Mucosa of gallbladder (tissue), 1 donor: ENCODE measurements at places on chromosomes 1 and 21. TPM values are rescaled to one million over a fixed set of nuclear protein-coding genes. Genes with fewer than 3 reads are reported as not detected.

TMEM59 gene
- 714 TPM for total RNA-seq

AP4B1 gene
- total RNA-seq = 21.5 TPM

S100A9 gene
- total RNA-seq = 19.1 TPM

PEX19 gene
- 75.7 TPM for total RNA-seq

TRNP1 gene
- total RNA-seq = 296 TPM

TSPAN2 gene
- 12.1 TPM for total RNA-seq

COL11A1 gene
- 0.14 TPM for total RNA-seq

NR1I3 gene
- total RNA-seq = not detected

IVL gene
- not detected for total RNA-seq

LCE3E gene
- total RNA-seq = not detected

DNA sequence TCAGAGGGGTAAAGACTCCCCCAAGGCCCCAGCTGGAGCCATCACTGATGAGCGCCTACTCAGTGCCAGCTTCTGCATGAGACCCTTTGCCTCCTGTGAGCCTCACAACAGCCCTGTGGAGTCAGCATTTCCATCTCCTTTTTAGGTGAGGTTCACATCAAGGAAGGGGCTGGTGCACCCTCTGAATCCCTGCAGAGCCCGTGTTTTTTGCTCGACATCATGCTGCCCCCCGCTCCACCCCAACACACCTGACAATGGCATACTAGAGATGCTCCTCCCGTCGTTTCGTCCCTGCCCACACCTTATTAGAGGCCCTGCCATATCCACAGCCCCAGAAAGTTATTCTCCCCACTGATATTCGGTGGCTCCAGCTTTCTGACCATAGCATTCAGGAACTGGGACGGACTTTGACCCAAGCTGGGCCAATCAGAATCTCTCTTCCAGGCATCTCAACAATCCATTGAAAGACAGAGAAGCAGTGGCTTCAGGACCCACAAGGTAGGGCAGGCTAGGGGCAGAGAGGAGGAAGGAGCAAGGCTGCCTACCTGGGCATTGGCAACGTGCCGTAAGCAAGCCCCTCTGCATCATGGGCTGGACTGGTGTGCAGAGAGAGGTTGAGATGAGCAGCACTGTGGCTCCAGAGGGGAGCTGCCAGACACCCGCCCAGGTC is 32.7 kb downstream of the EPHA10 start:
- peak; percentile 69 for DNase-seq

DNA sequence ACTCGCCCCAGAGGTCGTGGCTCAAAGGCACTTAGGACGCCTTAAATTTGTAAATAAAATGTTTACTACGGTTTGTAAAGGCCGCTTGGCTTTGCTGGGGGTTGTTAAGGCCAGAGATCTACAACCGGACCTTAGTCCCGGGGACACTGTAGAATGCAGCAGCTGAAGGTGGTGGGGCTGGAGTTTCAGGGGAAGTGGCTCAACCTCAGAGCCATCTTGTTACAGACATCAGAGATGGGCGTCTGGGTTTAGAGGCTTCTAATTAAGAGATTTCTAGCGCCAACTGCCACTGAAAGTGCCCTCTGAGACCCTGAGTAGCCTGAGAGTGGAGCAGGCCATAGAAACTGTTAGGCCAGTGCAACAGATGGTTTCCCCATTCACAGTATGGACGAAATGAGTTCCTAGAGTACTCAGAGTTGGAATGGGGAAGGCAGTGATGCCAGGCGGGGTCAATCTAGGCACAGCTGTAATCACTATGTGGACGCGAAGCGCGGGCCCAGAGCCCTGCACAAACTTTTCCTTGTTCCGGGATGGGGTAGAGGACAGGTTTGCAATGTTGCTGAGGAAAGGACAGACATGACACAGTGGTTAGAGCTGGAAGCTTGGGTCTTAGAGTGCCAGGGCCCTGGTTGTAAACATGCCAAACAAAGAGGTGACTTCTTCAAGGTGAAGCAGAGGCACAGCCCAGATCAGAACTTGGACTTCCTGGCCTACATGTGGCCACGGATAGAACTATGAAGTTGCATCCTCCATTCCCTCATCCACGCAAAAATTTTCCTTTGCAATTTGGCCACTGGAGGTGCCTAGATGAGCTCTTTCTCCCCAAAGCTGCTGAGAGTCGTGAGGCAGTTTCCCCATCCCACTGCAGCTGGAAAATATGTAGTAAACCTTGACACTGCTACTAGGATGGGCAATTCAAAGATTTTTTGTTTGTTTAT is 6.0 kb downstream of the HLX start:
- DNase-seq = no peak

DNA sequence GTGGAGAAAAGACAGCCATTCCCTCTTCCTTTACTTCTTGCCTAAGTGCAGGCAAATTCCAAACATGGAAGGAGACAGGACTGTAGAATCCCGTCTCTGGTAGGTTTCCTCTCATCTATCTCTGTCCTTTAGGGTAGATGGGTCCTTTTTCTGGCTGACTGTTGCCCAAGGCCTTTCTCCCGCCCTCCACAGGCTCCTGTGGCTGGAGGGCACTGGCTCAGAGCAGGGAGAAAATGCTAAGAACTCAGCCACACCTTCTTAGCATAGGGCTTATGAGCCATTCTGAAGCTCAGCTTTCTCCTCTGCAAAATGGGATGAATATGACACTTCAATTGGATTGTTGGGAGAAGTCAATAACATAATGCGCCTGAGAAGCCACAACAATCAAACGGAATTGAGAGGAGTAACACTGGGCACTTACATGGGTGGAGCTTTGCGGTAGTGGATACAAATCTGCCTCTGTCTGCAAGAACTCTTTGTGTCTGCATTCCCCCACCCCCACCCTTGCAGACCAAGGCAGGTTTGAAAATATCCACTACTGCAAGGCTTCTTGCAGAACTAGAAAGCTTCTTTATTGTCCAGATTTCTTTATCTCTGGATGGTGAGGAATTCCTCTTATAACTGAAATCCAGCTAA is 94.7 kb downstream of the CSMD2 start:
- no peak for DNase-seq

GRCh38 chr1:17744666-17745478 is 10.3 kb upstream of the ACTL8 start:
- DNase-seq = no peak

GRCh38 chr1:46036894-46037839 is 95.3 kb downstream of the PIK3R3 start:
- DNase-seq = peak; percentile 89

GRCh38 chr1:227131193-227131592 is 187.1 kb downstream of the CDC42BPA start:
- DNase-seq = no peak

GRCh38 chr1:226989085-226989920 is 49.2 kb downstream of the COQ8A start:
- no peak for DNase-seq

DNA sequence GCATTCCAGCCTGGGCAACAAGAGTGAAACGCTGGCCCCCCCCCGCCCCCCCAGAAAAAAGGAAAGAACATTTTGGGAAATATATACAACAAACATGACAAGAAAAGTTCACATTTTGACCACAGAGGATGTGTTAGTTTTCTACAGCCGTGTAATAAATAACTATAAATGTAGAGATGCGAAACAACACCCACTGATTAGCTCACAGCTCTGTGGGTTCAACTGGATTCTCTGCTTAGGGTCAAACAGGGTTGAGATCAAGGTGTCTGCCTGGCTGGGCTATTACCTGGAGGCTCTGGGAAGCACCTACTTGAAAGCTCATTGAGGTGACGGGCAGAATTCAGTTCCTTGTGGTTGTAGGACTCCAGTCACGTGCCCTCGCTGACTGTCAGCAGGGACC is 11.1 kb upstream of the VPS26C start:
- no peak for DNase-seq

DNA sequence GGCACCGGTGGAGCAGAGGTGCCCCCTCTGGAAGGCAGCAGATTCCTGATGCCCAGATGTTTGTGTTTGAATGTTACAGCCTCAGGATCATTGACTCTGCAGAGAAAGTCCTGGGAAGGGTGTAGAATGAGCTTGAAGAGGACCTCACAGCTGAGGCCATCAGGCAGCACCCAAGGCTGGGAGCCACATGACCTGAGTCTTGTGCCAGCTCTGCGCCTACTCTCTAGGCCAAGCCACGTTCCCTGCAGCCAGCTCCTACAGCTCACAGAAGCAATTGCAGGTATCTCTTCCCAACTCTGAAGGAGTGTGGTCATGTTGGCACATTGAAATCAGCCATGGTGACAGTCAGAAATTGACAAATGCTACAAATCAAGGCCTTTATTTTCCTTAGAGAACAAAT is 36.3 kb downstream of the GRHL3 start:
- no peak for DNase-seq

DNA sequence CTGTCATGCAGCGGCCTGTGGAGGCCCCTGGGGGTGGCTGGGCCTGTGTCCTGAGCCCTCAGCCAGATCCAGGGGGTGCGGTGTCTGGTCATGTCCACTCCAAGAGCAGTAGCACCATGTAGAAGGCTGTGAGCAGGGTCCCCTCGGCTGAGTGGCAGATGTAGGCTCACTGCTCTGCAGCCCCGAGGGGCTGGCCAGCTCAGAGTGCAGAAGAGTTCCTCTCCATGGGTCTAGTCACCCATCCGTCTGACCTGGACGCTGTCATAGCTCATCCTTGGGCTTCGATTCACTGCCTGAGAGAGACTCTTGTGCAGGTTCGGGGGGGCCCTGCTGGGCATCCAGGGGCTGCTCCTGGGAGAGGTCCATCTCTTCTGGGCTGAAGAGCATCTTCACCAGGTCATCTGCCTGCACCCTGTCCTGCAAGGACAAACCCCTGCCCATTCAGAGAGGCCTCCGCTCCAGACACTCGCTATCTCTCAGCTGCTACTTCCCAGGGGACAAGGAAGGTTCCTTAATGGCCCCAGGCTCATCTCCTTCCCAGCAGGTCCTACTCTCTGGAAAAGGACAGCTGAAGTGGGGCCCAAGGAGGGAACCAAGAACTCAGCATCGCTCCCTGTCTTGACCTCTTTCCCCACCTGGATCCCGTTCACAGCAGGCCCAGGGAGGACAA is 6.5 kb upstream of the CLDN19 start:
- no peak for DNase-seq

- DNase-seq = no peak
Measured at GRCh38 chr1:154996966-154997701, 3.7 kb downstream of the LENEP start.

- no peak for DNase-seq
Measured at GRCh38 chr1:76070538-76070937, 4.0 kb upstream of the ST6GALNAC3 start.

GRCh38 chr1:162706003-162706402 is 73.7 kb downstream of the DDR2 start:
- no peak for DNase-seq

GRCh38 chr1:8348777-8349472 is 31.0 kb downstream of the SLC45A1 start:
- peak; percentile 58 for DNase-seq

- DNase-seq = peak; percentile 63
Measured at GRCh38 chr1:160768295-160768657, 27.7 kb upstream of the LY9 start.

- DNase-seq = no peak
Measured at GRCh38 chr1:64553285-64553684, 83.4 kb downstream of the CACHD1 start.
